Panc1 (cell line): ENCODE measurements at places on chromosomes 1 and 21.

- DNase-seq, result no peak
Observed at GRCh38 chr1:11485191-11485590, 6.2 kb downstream of the DISP3 start.

DNA sequence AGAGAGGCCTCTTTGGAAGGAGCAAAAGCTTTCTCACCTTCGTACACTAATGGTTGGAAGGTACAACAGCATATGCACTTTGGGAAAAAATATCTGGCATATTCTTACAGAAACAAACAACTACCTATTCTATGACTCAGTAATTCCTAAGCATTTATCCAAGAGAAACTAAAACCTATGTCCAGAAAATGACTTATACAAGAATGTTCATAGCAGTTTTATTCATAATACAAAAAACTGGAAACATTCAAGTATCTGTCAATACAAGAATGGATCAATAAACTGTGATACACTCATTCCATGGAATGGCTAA is 8.2 kb downstream of the NBPF1 start:
- DNase-seq, result no peak

- no peak for DNase-seq
Observed at GRCh38 chr1:116483481-116484309, 87.1 kb downstream of the CD58 start.

- no peak for DNase-seq
Observed at GRCh38 chr1:99017655-99018054, 13.0 kb upstream of the PLPPR5 start.

DNA sequence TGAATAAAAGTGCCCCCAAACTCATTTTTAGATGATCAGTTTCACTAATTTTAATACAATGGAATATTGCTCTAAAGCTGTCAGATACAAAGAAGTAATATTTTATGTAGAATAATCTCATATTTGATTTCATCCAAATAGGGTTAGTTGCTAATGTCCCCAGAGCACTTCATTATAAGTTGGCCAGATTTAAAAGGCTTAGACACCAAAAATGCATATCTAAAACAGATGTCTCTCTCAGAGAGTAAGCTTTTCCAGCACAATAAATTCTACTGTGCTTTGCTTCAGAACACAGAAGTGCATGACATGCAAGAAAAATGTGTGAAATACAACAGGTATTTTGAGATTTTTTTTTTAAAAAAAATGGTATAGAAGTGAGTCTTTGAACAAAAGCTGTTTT is 194.2 kb downstream of the LRRIQ3 start:
- no peak for DNase-seq

GRCh38 chr21:44771896-44772525 is 29.6 kb downstream of the UBE2G2 start:
- DNase-seq, result no peak

DNA sequence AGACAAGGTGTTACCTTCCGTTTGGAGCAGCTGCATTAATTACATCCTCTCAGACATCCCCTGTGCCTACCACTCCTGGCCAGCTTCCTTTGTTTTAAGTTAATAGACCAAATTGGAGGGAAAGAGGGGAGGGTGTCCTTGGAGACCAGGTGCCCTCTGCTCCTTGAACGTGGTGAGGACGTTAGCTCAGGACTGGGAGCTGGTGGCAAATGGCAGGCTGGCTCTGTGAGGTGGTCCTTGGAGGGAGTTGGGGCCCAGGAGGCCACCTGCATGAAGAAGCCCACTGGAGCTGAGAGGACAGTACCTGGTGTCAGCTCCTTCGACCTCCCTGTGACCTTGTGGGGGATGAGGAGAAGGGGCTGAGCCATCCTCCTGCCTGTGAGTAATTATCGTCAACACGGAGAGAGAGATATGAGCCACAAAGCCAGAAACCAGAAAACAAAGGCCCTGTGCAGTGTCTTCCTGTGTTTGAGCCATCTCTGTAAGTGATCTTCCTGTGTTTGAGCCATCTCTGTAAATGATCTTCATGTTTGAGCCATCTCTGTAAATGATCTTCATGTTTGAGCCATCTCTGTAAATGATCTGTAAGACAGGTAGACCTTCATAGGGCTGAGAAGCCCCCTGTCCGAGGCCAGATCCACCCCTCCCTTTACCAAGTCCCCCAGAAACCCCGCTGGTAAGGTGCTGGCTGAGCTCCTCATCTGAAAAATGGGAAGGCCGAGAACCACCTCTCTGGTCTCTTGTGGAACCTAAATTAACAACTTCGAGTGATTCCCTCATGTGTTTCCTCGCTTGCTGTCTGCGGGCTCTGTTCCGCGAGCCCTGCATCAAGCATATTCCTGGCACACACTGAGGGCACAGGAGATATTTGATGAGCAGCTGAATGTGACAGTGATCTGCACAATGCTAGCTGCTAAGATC is 126.0 kb downstream of the CAMTA1 start:
- DNase-seq, result no peak

DNA sequence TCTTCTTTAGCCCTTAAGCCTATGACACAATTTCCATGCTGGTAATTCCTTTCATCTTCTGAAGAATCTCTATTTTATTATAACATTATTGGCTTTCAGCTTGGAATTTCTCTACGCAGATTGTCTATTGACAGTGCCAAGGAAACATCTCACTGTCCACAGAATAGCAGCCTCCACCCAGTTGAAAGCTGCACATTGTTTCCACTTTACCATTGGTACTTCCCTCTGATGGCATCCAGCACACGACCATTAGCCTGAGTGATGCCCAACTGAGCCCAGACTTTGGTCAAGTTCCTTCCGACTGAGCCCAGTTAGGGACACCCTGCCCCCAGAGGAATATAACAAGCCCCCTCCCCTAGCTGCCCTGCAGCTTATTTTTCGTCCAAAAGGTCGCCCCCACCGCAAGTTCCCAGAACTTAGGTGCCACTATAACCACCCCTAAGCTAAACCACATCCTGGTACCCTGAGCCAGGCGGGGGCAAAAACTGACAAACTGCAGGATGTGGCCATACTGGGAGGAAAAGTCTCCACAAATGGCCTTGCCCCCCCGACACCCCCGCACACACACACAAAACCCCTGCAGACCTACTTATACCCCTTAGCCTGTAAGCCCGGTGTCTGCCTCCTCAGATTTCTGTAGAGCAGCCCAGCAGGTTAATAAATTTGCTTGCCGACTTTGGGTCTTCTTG is 13.2 kb downstream of the GBP5 start:
- no peak for DNase-seq

GRCh38 chr1:91803123-91803522 is 82.8 kb downstream of the TGFBR3 start:
- DNase-seq, result no peak

GRCh38 chr1:22503721-22504410 is 52.2 kb downstream of the ZBTB40 start:
- DNase-seq, result no peak

GRCh38 chr1:212628813-212629415 is 20.4 kb downstream of the ATF3 start:
- DNase-seq, result no peak

GRCh38 chr1:28855046-28855445 is 43.1 kb downstream of the OPRD1 start:
- no peak for DNase-seq

DNA sequence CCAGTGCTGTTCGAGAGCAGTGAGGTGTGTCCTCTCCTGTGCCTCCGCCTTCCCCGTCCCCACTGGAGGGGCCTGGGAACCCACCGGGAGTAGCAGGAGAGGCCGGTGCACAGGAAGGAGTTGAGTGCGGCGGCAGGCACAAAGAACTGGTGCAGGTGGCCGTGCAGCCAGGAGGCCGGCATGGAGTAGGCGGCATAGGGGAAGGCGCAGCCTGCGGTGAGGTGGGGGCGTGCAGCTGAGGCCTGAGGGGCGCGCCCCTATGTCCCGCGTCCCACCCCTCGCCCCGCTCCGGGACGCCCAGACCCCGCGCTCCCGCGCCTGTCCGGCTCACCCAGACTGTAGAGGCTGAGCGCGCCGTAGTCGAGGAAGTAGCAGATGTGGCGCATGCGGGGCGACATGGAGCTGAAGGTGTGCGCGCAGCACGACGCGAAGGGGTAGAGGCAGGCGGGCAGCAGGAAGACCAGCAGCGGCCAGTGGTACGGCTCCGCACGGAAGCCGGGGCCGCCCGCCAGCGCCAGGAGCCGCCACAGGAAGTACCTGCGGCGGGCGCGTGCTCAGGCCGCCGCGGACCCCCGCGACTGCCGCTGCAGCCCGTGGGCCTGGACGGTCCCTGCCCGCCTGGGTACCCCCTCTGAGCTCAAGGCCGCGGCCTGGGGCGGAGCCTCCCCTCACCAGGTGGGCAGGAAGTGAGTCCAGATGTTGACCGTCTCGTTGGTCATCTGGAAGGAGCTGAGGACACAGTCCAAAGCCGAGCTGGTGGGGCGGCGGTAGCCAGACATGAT is 2.2 kb downstream of the PAQR6 start:
- DNase-seq, result no peak

- DNase-seq, result no peak
Observed at GRCh38 chr1:201791051-201791778, 37.7 kb upstream of the IPO9 start.

DNA sequence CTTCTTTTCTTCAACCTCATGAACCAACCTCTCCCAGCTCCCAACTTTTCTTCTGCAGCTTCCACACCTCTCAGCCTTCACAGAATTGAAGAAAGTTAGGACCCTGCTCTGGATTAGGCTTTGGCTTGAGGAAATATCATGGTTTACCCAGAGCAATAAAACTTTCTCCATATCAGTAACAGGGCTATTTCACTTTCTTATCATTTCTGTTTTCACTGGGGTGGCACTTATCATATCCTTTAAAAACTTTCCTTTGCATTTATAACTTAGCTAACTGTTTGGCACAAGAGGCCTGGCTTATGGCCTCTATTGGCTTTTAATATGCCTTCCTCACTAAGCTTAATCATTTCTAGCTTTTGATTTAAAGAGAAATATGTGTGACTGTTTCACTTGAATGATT is 9.4 kb upstream of the FAM3B start:
- no peak for DNase-seq

DNA sequence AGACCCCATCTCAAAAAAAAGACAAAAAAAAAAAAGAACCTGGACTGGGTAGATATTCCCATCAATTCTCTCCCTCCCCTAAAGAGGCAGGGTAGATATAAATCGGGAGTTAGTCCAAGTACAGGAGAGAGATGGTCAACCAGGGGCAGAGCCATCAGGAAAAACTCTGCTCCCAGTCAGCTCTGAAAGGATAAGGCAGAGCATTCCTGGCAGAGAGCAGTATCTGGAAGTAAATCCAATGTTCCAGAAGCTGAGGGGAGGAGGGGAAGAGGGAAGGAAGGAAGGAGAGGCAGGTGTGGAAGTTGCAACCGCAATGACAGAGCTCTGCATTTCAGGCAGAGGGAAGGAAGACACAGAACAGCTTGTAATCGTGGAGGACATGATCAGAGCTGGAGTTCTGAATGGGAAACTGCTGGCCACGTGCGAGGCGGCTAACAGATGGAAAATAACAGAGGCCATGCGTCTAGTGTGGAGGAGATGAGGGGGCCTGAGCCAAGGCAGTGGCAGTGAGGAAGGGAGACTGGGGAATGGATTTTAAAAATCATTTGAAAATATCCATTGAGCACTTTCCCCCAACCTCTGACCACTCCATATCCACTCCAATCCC is 15.3 kb upstream of the VWA5B1 start:
- DNase-seq, result no peak

DNA sequence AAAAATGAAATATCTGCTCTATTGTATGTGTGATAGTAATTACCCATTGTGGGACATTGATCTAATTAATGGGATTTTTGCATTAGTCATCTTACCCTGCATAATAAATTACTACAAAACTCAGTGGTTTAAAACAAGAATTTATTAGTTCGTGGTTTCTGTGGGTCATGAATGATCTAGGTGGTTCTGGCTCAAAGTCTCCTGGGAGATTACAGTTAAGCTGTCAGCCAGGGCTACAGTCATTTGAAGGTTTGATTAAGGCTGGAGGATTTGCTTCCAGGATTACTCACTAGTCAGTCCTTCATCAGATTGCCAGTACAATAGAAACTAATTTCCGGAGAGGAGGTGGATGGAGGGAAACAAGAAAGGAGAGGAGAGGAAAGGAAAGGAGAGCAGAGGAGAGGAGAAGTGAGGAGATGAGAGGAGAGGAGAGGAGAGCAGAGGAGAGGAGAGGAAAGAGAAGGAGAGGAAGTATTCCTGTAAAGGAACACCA is 60.4 kb upstream of the TNFSF4 start:
- DNase-seq, result no peak

DNA sequence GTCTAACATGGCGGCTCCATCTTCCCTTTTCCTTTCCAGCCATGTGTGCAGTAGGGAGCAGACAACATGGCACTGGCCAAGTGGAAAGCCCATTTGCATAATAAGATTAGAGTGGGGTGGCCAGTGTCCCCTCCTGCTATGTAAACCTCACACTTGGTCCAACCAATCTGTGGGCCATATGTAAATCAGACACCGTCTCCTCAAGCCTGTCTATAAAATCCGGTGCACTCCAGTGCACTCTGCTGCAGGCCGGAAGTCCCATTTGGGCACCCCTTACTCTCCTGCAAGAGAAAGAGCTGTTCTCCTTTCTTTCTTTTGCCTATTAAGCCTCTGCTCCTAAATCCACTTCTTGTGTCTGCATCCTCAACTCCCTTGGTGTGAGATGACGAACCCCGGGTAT is 44.1 kb downstream of the OLFML3 start:
- no peak for DNase-seq

GRCh38 chr1:179807291-179807690 is 64.2 kb downstream of the FAM163A start:
- no peak for DNase-seq

DNA sequence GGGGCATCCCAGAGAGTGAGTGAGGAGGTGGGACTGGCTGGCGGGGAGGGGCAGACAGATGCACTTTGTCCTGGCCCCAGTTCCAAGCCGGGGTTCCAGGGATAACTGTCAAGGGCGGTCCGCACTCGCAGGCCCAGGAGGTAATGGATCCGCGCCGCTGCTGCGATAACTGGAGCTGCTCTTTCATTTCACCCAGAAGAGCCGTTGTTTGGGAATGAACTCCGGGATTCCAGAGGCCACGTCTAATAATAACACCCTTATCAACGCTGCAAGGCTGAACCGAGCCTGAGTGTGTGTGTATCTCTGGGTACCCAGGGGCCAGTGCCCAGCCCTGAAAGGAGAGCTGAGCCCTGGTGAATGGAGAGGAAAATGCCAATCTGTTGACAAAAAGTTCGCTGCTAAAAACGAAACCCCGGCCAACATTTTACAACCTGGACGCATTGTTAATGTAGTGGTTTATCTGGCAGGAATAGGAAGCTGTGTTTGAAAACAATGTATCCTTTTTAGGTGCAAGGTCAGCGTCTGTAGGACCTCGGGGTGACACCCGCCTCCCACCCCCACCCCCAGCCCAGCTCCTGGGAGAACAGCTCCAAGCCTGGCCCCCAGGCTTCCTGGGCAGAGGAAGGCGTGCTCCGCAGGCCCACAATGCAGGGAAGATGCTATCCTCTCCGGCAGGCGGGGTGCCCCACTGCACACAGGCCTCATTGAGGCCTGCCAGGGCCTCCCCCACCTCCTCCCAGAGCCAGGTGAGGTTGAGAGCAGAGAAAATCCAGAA is 119.7 kb downstream of the PROX1 start:
- DNase-seq, result no peak
